ENCODE measurements at places on chromosomes 1 and 21.

- no peak for DNase-seq
Observed at GRCh38 chr1:243686159-243686558, 163.9 kb downstream of the AKT3 start.

DNA sequence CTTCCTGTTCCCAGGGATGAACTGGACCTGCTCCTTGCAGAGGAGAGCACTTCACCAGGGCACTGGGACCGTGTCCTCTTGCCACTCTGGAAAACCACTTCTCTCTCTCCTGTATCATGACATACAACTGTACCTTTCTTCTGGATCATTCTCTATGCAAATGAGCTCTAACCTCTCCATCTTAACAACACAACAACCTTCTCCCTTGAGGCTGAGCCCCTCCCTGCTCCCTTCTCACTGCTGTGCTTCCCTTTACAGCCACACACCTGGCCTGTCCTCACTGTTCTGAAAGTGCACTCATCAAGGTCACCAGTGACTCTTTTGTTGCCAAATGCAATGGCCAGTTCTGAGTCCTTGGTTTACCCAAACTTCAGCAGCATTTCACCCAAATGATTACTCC, 54.5 kb upstream of the MRPS6 start:
- no peak for DNase-seq

DNA sequence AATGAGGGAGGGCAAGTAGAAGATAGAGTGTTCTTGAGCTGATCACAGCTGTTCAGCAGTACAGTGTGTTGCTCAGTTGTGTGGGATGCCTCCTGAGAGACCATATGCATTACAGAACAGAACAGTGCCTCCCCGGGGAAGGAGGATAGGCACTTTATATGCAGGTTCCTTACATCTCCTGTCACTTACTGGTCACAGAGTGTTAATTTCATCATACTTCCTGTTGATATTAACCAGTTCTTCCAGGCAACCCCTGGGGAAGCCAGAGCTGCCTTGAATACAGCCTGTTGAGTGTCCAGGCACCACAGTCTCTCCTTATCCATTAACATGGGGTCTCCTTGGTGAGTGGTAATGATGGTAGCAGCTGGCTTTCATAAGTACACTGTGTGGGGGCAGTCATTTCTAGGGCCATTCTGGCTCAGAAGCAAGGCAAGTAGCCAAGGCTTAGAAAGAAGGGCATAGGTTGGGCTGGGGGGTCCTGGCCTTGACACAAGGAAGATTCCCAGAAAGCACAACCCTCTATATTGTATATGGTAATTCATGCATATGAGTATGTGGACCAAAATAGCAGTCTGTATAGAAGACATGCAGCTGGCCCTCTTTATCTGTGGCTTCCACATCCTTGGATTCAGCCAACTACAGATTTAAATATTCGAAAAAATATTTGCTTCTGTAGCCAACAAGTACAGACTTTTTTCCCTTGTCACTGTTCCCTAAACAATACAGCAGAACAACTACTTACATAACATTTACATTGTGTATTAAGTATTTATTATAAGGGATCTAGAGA, 142.4 kb downstream of the ZP4 start:
- peak; percentile 38 for DNase-seq

- DNase-seq = peak; percentile 63
Observed at GRCh38 chr1:169348383-169349036, 19.1 kb downstream of the NME7 start.

GRCh38 chr1:182309631-182310351, 81.8 kb downstream of the GLUL start:
- DNase-seq = no peak

DNA sequence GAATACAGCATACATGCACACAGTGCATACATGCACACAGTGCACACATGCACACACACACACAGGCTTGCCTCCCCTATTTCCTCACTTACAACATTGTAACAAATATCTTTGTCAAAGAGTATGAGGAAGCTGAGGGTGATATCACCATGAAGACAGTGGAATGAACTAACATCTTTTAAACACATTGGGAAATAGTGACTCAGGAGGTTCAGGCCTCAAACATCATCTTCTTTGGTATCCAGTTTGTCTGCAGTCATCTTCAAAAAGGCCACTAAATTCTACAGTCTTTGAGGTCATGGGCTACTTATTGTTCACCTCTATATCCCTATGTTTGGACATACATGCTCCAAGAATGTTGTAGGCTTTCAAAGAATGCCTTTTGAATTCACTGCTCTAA, 2.1 kb upstream of the LCE2B start:
- DNase-seq = no peak

- DNase-seq = no peak
Observed at GRCh38 chr1:226880372-226881287, 10.2 kb downstream of the PSEN2 start.

DNA sequence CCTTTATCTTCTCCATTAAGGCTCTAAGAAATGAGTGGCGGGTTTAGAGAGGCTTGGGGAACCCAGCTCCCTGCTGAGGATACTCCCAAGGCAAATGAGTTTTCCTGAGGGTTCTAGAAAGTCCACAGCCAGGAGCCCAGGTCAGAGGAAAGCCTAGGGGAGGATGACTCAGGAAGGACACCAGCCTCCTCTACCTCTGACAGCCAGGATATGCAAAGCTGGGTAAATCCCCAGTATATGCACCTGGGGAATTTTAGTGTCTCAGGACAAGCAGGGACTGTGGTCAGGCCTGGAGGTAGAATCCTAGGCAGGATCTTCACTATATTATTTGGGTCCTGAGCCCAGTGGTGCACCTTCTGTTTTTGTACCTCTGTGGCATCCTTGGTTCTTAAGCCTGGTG, 23.5 kb upstream of the WNT4 start:
- DNase-seq = no peak

GRCh38 chr1:149936170-149936991, at the start of gene MTMR11:
MTMR11 (minus strand) TSS chr1:149936879; CDS start chr1:149936647, 232 bp downstream.
- DNase-seq = no peak

DNA sequence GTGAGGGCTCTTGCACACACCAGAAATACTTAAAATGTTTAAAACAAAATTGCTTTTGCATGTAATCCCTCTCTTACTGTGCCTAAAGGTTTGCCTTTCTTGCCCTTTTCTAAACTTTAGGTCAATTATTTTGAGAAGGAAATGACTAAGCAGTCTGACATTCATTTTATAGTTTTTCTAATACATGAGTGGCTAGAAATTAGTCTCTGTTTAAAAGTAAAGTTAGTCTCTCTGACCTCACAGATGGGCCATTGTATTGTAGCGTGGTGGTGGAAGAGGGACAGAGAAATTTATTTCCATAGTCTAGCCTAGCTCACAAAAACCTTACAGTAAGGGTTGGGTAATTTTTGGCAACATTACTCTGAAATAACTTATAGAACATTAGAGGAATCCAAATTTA, 3.6 kb upstream of the COL11A1 start:
- no peak for DNase-seq

GRCh38 chr1:84975035-84975434, 21.9 kb downstream of the MCOLN2 start:
- no peak for DNase-seq

DNA sequence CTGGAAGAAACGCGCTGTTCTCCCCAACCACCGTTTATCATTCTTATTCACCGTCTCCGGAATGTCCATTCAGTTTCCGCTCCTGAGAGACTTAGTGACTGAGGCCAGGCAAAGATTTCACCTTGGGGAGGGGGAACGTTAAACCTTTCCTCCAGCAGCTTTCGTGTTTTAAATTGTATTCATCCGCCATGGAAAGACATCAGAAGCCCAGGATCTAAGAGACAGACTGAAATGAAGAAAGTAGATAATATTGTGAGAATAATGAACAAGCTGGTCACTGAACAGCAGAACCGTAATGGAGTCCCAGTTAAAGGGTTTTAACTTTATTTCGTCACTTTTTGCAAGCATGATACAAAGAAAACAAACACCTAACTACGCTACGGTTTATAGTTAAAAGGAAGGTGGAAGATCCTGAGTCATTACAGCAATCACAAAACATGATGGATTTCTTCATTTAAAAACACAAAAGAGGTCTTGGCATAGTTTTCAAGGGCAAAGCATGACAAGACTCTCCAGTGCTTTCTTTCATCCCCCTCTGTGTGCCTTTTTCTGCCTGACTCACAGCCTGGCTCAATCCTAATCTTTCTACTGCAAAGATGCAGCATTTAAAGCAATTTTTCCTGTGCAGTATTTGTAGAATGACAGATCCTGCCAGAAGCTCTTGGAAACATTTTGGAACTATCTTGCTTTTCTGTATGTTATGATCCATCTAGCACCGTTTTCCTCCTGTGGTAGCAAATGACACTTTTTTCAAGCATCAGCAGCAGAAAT, 722 bp upstream of the SLC19A2 start:
- peak; percentile 11 for DNase-seq

- DNase-seq = no peak
Observed at GRCh38 chr1:37056325-37056724, 22.0 kb upstream of the GRIK3 start.

GRCh38 chr21:35044128-35044527, 5.0 kb downstream of the RUNX1 start:
- no peak for DNase-seq

- no peak for DNase-seq
Observed at GRCh38 chr21:37072274-37072987, 440 bp downstream of the PIGP start.

GRCh38 chr21:34039678-34040382, 33.5 kb upstream of the MRPS6 start:
- no peak for DNase-seq

GRCh38 chr1:11828511-11828910, 19.1 kb downstream of the NPPA start:
- no peak for DNase-seq

DNA sequence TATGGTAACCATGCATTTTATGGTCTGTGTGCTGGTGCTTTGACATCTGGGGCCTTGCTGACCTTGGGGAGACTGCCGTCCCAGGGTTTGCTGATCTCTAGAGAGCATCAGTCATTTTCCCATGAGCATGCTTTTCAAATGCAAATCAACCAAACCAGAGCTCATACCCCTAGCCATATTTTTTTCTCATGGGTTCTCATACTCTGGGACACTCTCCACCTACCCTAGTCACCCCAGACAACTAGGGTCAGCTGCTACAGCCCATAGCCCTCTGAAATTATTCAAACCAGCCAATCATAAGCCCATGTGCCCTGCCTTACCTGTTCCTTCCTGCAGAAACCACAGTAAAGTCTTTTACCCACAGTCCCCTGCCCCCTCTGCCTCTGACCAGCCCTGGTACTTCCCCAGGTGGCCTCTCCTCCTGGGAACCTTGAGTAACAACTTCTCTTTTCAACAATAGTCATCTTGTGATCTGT, 132.0 kb downstream of the MAP3K21 start:
- no peak for DNase-seq

- no peak for DNase-seq
Observed at GRCh38 chr1:172137703-172138454, 282.6 kb upstream of the C1orf105 start.

GRCh38 chr21:45957981-45958600, 23.5 kb upstream of the COL6A1 start:
- no peak for DNase-seq

GRCh38 chr1:205518661-205519540, 14.4 kb downstream of the CDK18 start:
- DNase-seq = no peak

DNA sequence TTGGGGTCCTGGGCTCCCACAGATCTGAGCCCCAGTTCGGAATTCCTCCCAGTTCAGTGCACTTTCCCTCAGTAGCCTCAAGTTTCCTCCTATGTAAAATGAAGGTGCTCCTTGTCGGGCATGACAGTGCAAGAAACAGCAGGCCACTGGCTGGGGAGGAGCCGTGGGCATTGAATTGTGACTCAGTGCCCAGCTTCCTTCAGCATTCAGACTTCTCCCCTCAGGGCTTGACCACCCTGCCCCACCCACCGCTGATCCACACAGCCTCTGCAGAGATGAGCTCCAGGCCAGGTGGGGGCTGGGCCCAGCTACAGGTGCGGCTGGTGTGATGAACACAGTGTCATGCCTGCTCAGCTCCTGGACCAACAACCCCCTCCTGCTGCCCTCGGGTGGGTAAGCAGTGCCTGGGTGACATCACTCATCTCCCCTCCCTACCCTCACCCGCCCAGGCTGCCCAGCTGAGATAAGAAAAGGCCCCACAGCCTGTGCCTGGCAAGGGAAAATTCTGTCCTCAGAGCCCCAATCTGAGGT, 4.9 kb downstream of the MOB3C start:
- peak; percentile 44 for DNase-seq

DNA sequence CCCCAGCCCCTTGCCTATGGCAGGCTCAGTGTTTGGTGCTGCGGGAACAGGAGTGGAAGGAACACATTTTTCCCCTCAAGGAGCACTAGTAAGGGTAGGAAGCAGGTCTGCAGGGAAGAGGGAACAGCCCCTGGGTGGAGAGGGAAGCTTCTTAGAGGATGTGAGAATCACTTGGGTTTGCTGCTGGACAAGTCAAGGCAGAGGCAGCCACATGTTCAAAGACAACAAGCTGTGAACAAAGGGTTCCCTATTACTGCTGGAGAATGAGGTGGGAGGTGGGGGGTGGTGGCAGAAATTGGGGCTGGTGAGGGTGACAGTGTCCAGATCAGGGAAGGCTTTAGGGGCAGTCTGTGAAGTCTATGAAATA, 24.8 kb upstream of the CITED4 start:
- DNase-seq = no peak

GRCh38 chr21:46065215-46065913, 32.5 kb upstream of the COL6A2 start:
- DNase-seq = no peak

- DNase-seq = no peak
Observed at GRCh38 chr1:211495584-211495983, 3.6 kb upstream of the RD3 start.

GRCh38 chr1:167293057-167293456, 72.4 kb downstream of the POU2F1 start:
- DNase-seq = peak; percentile 42

DNA sequence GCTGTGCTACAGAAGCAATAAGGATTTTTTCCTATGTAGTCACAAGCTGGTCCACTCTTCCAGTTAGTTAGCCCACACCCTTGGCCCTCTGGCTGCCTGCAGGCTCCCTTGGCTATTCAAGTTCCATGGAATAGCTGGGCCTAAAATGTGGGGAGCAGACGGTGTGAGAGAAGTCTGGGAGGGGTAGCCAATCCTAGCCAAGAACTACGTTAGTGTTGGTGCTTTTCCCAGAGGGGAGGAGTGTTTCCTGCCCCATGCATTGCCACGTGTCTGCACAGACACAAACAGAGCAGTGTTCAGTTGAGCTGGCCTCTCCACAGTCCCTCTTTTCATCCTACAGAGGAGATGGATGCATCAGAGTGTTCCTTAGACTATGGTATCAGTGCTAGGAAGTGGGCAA, 59.0 kb upstream of the IPO9 start:
- DNase-seq = no peak

DNA sequence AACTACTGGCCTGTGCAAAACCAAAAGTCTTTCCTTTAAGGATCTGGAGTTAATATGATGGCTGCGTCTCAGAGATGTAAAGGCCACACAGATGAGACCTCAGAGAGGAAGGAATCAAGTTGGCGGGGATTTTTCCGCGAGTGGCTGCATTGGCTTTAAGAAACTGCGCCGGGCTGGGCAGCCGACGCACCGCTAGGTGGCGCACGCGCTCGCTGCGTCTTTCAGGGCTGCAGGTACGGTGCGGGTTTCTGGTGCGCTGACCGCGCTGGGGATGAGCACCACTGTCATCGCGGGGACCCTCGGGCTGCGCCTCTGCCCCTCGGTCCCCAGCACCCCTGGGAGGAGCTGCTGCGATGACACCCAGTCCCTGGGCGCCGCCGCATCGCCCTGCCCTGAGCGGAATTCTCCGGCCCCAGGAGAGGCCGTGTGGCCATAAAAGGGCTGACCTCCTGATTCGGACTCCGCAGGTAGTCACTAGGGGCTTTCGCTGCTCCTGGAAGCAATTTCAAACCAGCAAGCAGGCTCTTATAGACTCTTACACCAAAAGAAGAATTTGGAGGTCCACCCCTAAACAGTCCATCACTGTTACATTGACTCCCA, 241.0 kb downstream of the KCNJ6 start:
- peak; percentile 50 for DNase-seq

GRCh38 chr1:70819785-70820184, 227.8 kb downstream of the PTGER3 start:
- no peak for DNase-seq
